Stimulated activated CD8-positive, alpha-beta memory T cell treated with anti-CD3 and anti-CD28 coated beads, Interleukin-7, amount 100 ng/mL, for 1 hour (primary cell): ENCODE measurements at places on chromosomes 1 and 21.

DNA sequence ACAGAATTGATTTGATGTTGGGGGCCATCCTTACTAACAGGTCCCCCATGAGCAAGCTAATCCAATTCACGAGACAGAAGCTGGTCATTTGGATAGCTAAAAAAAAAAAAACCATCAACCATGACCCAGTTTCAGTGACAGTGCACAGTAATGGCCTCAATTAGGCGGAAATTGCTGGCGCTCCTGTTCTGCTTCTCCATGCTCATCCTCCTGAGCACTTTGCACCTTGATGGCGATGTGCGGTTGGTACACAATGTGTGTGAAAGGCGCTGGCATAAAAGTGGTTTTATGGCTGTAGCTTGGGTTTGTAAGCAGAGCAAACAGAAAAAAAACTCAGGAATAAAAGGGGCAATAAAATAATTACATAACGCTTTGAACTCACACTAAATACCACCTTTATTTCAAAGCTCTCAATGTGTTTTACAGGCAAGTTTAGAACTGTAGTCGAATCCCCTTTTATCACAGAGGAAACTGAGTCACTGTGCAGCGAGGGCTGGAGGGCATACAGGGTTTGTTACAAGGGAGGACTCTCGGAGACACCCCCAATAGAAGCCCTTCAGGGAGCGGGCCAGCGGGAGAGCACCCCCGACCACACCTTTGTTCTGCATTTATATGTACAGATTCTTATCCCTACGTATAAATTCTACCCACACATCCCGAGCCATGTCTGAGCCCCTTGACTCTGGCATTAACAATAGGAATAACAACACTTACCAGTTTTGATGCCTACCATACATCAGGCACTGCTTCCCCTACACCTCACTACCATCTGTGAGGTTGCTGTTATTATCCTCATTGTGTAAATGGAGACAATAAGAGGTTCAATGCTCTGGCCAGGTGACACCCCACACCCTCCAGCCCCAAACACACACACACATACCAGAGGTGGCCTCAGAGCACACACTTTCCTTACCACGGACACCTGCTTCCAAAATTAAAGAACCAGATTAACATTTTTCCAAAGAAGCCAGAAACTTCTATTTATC lies 213.5 kb upstream of the IRF2BP2 start:
- DNase-seq, result no peak

- no peak for DNase-seq
Observed at GRCh38 chr1:12567288-12567819, 50.7 kb downstream of the DHRS3 start.

- no peak for DNase-seq
Observed at GRCh38 chr1:59125154-59125553, 171.7 kb upstream of the FGGY start.

DNA sequence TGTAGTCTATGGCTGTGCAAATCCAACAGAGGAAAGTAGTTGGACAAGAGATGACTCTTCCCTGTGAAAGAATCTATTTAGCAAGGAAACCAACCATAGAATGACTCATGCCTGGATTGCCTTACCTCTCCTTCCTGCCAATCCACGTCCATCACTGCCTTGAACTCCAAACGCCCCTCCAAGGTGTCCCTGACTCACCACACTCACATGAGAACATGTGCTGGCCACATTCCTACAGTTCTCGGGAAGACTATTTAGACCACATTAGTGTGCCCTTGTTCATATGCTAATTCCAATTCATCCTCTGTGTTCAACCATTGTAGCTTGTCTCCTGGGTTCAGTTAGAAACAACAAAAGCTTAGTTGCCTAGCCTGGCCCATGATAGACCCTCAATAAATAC lies 157.3 kb downstream of the SLC30A10 start:
- DNase-seq, result no peak

GRCh38 chr1:8169364-8170058 lies 143.4 kb upstream of the ERRFI1 start:
- DNase-seq, result peak; percentile 19

- peak; percentile 91 for DNase-seq
Observed at GRCh38 chr1:161201836-161202712, at the start of gene NDUFS2. TSS of gene NDUFS2 (plus strand) at chr1:161202367. CDS start at chr1:161202386, 19 bp downstream.

DNA sequence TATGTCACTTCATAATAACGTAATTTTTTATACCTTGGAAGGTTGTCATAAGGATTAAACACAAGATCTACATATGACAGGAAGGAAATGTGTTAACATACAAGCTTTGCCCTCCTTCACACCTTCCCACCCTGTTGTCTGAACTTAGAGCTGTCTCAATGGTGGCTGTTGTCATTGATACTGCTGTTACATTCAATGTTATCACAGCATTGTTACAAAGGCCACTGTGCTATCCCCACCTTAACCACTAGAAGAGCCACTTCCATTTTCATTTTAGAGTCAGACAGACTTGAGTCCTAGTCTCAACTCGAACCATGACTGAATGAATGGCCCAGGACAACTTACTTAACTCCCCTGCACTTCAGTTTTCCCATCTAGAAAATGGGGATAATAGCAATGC lies 31.2 kb downstream of the TAS1R2 start:
- DNase-seq, result no peak

- no peak for DNase-seq
Observed at GRCh38 chr1:220271706-220272046, 577 bp downstream of the RAB3GAP2 start.

DNA sequence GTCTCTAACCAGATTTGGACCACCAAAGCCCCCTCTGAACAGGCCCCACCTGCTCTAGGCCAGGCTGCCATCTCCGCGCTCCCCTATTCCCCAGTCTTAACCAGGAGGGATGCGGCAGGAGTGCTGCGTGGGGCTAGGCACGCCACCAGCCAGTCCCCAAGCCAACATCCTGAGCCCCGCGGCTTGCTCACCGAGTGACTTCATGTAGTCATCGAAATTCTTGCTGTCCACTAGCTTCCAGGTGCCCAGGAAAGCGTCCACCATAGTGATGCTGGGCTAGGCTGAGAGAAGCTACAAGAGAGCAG lies 173 bp downstream of the FABP3 start:
- DNase-seq, result no peak

GRCh38 chr1:12697397-12697796 lies 18.5 kb upstream of the AADACL3 start:
- DNase-seq, result no peak

- no peak for DNase-seq
Observed at GRCh38 chr1:225480825-225481434, 53.1 kb upstream of the LBR start.

- no peak for DNase-seq
Observed at GRCh38 chr1:33000427-33001026, 35.9 kb upstream of the RNF19B start.

- DNase-seq, result no peak
Observed at GRCh38 chr1:95287825-95288224, 53.8 kb downstream of the RWDD3 start.

DNA sequence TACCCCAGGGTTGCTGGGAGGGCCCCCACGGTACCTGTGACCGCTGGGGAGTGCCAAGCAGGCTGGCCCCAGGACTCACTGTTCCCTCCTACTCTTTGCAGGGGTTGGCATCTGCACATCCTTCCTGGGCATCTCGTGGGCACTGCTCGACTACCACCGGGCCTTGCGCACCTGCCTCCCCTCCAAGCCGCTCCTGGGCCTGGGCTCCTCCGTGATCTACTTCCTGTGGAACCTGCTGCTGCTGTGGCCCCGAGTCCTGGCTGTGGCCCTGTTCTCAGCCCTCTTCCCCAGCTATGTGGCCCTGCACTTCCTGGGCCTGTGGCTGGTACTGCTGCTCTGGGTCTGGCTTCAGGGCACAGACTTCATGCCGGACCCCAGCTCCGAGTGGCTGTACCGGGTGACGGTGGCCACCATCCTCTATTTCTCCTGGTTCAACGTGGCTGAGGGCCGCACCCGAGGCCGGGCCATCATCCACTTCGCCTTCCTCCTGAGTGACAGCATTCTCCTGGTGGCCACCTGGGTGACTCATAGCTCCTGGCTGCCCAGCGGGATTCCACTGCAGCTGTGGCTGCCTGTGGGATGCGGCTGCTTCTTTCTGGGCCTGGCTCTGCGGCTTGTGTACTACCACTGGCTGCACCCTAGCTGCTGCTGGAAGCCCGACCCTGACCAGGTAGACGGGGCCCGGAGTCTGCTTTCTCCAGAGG lies 6.8 kb downstream of the XKR8 start:
- no peak for DNase-seq
